Activated naive CD4-positive, alpha-beta T cell (primary cell): ENCODE measurements at places on chromosomes 2 and 18.

DNA sequence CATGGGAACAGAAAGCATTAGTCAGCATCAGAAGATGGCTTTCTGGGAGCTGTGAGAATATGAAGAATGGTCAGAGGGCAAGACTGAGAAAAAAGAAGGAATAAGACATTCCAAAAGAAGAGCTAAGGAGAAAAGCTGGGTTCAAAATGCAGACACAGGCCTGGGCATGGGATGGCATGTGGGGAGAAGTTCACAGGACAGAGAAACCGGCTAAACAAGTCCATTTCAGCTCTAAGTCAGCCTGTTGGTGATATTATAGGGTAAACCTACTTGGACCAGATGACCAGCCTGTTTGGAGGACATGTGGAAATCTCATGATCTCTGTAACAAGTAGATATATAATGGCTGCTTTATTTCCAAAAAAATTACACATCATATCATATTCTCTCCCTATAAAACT lies 91.7 kb upstream of the MEIS1 start:
- DNase-seq, result no peak

GRCh38 chr18:66129248-66129647 lies 378.4 kb downstream of the CDH7 start:
- DNase-seq, result no peak

DNA sequence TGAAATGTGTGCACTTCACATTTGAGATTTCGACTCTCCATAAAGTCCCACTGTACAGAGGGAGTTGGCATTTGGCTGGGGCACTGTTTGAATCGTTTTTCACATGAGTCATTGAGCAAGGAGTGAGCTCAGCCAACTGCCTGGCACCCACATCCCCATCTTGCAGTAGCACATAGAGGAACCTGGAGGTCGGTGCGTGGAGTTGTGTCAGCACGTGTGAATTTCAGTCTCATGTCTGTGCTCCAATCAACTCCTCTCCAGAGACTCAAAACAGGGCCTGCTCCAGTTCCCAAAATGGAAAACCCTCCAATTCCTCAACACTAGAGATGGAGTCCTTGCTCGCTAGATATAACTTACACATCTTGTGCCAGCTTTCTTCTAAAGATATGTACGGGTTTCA lies 126.8 kb upstream of the CAPN13 start:
- no peak for DNase-seq

DNA sequence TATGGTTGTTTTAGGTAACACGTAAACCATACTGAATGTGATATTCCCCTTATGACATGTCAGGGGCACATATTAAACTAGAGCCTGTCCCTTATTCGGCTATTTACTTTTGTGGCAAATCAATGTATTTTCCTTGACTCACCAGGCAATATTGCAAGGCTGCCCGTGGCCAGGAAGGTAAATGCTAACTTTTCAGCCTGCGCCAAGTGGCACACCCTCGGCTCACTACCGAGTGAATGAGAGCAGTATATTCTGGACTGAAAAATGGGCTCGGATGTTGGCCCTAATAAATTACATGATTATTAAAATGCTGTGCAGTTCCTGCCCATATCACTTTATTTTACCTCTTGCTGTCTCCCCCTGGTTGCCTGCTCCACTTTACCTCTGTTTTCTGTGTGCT lies 46.7 kb downstream of the POU3F3 start:
- DNase-seq, result no peak

- no peak for DNase-seq
Measured at GRCh38 chr2:111219734-111220505, 99.2 kb downstream of the BCL2L11 start.

DNA sequence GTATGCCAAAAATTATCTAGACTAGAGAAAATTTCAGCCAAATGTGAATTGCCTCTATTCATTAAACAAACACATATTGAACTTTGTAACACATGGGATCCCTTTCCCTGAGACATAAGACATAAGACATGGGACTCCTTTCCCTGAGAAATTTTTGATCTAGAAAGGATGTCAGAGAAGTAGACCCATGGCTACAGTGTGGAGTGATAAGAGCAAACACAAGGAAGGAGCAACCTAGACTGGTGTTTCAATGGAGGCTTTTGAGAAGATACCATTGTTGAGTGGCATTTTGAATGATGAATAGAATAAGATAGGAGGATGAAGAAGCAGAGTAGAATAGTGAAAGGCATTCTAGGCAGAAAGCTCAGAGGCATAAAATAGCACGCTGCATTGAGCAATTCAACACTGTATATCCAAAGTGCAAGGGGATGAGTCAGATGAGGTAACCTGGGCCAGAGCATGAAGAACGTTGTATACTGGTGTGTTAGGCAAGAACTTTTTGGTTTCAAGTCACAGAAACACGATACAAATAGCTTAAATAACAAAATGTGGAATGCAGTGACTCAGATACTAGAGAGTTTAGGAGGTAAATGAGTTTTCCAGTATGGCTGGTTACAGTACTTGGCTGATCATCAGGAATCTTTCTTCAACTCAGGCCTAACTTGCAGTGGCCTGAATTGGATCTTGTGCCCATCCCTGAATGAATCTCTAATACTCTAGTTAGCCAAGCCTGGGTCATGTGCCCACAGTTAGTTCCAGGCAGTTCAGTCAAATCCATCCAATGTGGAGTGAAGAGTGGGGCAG lies 129.8 kb upstream of the TANK start:
- DNase-seq, result no peak

DNA sequence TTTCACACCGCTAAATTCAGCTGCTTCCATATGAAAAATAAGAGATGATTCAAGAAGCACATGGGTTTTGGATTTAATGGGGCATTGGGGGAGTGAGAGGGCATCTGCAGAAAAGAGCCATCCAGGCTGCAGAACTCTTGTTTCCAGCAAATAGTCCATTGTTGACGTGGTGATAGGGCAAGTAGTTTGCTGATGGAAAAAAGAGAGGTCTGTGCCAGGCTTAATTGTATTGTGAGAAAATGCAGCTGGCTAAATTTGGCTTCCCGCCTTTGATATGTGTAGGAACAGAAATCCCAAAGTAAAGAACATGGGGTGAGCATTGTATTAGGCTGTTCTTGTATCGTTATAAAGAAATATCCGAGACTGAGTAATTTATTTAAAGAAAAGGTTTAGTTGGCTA lies 199.5 kb downstream of the SETBP1 start:
- no peak for DNase-seq

- DNase-seq, result no peak
Measured at GRCh38 chr2:48428449-48428848, 101.5 kb upstream of the STON1 start.

GRCh38 chr2:65396348-65397026 lies 35.9 kb downstream of the SPRED2 start:
- DNase-seq, result no peak

DNA sequence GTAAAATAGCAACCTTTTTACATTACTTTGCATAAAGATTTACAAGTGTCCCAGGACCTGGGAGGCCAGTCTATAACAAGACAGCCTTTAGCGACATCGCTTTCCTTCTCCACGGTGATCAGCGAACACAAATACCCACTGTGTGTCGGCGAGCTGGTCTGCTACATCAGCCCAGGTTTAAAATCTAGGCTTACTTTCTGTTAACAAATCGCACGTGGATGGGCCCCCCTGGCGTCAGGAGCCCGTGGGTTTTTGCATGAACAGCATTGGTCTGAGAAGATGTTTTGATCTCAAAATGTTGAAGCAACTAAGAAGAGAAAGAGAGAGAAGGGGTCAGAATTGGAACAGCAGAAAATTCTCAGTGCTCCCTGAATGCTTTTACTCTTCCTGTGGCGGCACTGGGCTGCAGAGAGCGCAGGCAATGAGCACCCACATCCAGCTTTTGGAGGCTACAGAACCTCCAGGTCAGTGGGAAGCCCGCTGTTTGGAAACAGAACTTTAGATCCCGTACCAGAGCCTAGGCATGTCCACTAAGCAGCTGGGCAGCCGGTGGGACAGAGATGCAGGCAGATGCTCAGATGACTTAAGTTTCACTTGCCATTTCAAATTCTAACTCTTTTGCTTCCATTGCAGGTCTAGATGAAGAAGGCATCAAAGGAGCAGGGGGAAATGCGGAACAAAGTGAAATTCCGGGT lies 32.9 kb downstream of the CYP27C1 start:
- no peak for DNase-seq

GRCh38 chr18:75790111-75790510 lies 362.6 kb upstream of the SMIM21 start:
- DNase-seq, result no peak

- no peak for DNase-seq
Measured at GRCh38 chr2:80545420-80546210, 241.1 kb upstream of the LRRTM1 start.

DNA sequence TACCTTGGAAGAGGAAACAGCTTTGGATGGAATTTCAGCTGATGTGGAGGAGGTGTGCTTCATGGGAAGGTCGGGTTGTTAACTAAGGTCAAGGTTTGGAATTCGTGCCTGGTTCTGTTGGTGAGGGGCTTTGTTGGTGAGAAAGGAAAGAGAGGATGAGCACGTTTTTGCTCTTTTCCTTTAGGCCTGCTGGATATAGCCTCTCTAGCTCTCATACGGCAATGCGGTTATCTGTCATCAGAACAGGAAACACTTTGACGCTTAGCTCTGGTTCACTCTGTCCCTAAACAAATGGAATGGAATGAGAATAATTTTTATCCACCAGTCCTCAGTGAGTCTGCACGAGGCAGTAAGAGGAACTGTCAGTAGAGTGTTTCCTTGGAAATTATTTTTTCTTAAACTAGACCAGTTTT lies 169.7 kb upstream of the NOSTRIN start:
- DNase-seq, result no peak

- no peak for DNase-seq
Measured at GRCh38 chr2:176483901-176484568, 214.8 kb downstream of the MTX2 start.

DNA sequence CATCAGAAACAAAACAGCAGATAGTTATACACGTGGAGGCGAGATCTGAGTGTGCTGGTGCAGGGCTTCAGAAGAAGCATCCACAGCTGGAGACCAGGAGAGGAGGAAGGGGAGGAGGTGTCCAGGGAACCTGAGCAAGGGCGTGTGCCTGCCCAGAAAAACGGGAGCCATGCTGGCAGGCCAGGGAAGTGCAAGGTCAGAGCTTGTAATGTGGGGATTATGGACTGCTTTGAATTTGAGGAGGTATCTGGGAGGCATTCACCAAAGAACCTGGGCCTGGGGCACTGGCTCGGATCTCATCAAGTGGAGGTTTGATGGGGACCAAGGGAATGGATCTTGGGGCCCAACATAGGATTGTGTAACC lies 12.6 kb downstream of the PSD4 start:
- DNase-seq, result no peak

GRCh38 chr2:109675666-109676345 lies 61.6 kb downstream of the SOWAHC start:
- no peak for DNase-seq

GRCh38 chr2:97974471-97974870 lies 21.3 kb downstream of the TMEM131 start:
- DNase-seq, result no peak

DNA sequence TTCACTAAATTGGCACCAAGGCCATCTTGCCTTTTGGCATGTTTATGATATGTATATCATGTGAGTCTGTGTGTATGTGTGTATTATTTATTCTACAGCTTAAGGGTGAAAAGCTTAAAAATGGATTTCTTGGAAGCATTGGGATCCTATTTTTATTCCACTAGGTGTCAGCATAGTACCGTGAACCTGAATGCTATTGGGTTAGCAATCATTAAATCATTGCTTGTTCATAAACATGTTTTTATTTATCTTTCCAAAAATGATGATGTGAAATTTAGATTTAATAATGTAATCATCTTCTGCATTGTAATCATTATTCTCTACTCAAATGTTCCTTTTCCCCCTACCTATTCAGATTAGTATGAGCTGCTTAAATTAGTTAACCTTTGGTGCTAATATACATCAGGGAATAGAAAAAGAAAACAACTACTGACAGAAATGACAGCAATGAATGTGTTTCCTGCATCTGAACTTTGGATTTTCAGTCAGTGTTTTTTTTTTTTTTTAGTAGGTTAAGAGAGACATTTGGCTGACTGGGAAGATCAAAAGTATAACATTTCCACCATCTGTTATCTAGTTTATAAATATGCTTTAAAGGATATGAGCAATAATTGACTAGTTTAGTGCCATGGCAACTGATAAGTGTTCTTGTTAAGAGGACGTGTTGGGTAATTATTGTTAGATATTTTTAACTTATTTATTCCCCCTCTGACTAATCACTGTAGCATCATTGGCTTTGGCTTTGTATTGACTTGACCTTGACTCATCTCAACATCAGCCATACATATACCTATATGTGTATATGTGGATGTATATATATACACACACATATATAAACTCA lies 14.1 kb upstream of the ZSWIM2 start:
- DNase-seq, result no peak

- DNase-seq, result no peak
Measured at GRCh38 chr2:235011607-235011928, 59.8 kb downstream of the SH3BP4 start.

DNA sequence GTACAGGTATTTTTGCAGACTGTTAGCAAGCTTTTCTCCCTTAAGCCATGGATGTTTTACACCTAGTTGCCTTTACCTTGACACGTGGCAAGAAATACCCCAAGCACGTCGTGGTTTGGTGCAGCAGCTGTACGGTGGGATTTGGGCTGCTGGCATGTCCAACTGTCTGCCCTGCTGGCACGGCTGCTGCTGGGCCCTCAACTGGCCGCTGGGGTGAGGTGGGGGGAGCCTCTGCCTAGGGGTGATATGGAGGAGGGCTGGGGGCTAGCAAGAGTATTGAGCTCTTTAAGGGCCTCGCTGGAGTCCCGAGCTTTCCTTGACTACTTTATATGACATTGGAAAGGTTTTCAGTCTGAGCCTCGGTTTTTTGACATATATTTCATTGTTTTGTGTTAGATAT lies 41.6 kb downstream of the LPIN1 start:
- no peak for DNase-seq

GRCh38 chr18:434410-434809 lies 66.1 kb downstream of the COLEC12 start:
- DNase-seq, result no peak

GRCh38 chr2:149765636-149766035 lies 178.1 kb upstream of the MMADHC start:
- DNase-seq, result no peak

- no peak for DNase-seq
Measured at GRCh38 chr18:29309366-29309765, 1132.4 kb upstream of the CDH2 start.

- no peak for DNase-seq
Measured at GRCh38 chr18:13379062-13379865, 160.7 kb downstream of the LDLRAD4 start.

DNA sequence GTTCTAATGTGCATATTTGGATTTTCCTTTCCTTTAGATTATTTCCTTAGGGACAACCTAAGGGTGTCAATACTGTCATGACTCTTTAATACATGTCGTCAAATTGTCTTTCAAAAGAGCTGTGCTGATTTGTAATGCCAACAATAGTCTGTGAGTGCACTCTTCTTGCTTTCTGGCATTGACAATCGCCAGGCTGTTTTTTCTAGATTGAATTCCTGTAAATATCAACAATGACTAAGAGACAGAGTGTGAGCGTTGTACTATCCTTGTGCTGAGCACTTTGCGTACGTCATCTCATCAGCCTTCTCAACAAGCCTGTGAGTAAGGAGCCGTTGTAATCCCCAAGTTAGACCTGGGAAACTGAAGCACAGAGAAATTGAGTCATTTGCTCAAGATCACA lies 96.0 kb downstream of the ACOXL start:
- no peak for DNase-seq
